ENCODE measurements at places on chromosomes 12 and 14.

- no peaks in the 10 kb centered on the region for H3K4me1 ChIP-seq
- H3K4me3 ChIP-seq = no peak overlapping the region
- peaks cover 4% of the 10 kb centered on the region for H3K27me3 ChIP-seq
- H3K27ac ChIP-seq = no peak overlapping the region
Observed at GRCh38 chr14:60188115-60188514, 22.9 kb upstream of the DHRS7 start.

DNA sequence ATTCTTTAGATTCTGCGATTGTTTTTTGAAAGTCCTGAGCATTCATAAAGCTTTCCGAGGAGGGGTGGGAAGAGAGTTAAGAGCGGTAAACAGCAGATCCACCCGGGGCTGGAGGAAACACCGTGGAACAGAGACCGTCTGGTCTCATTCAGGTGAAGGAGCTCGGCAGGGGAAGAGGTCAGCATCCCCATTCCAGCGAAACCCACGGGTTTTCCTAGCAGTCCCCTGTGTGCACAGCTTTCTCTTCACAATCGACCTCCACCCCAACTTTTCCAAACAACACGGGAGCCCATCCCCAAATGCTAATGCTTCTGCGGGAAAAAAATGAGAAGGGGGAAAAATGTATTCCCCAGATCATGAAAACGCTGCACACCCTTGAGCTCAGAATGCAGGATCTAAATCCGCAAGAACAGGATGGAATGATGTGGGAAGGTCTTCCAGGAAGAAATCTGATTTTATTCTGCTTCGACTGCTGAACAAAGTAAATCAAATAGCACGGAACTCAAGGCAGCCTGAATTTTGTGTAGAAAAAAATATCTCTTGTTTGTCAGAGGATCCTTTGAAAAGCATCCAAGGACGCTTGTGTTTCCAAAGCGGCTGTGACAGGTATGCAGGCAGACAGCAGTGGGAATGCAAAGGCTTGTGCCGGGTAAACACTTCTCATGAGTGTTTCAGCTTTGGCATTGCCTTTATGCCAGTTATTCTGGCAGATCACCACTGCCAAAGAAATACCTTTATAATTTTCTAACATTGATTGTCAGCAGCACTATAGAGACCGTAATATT is 128.8 kb downstream of the NDUFA12 start:
- no peak for DNase-seq
- peaks cover 7% of the 10 kb centered on the region for H3K4me1 ChIP-seq
- peaks cover 55% of the 10 kb centered on the region for H3K27me3 ChIP-seq
- no peaks in the 10 kb centered on the region for H3K36me3 ChIP-seq

DNA sequence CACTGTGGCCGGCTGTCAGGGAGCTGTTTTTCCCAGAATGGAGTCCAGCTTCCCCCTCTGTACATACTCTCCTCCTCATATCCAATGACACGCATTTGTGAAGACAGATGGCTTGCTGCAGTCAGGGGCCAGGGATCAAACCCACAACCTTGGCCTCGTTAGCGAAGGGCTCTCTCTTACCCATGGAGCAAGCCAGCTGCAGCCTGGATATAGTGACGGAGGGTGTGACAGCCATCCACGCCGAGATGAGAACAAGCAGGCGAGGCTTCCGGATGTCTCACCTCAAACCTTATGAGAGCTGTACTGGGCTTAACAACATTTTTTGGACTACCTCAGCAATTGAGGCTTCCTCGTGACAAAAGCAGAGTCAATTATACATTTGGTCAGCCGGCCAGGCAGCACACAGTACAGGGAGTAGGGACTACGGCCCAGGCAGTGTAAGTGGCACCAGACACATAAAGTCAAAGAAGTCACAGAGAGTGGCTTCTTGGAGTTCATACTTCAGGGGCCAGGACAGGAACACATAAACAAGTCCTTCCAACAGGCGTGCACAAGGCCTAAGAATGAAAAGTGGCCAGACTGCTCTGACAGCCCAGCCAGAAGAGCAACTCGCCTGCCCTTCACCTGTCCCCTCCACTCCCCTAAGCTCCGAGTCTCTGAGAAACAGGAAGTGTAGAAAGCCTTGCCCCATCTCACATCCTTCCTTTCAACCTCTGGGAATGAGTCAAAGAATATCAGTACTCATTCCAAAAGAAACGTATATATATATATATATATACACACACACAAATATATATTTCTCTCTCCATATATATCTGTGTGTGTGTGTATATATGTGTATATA is 115.1 kb downstream of the TTC7B start:
- no peak for DNase-seq
- H3K4me3 ChIP-seq = no peak overlapping the region

DNA sequence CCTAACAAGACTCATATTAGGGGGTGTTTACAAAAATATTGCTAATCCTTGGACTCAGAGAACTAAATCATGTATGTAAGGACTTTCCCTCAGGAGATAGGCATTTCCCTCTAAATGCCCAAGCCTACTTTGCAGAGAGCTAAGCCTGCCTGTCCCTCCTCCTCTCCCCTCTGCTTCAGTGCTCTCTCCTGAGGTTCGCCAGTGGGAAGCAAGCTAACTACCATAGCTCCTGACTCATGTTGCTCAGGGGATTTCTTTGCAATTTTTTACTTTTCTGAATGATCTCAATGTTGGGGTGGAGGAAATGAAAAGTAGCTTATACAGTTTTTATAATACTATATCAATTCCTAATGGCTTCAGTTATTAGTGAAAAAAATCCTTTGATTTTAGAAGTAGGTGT is 29.6 kb downstream of the IFT43 start:
- H3K4me1 ChIP-seq = no peaks in the 10 kb centered on the region
- no peaks in the 10 kb centered on the region for H3K27me3 ChIP-seq
- DNase-seq = no peak
- H3K36me3 ChIP-seq = peaks cover 38% of the 10 kb centered on the region

DNA sequence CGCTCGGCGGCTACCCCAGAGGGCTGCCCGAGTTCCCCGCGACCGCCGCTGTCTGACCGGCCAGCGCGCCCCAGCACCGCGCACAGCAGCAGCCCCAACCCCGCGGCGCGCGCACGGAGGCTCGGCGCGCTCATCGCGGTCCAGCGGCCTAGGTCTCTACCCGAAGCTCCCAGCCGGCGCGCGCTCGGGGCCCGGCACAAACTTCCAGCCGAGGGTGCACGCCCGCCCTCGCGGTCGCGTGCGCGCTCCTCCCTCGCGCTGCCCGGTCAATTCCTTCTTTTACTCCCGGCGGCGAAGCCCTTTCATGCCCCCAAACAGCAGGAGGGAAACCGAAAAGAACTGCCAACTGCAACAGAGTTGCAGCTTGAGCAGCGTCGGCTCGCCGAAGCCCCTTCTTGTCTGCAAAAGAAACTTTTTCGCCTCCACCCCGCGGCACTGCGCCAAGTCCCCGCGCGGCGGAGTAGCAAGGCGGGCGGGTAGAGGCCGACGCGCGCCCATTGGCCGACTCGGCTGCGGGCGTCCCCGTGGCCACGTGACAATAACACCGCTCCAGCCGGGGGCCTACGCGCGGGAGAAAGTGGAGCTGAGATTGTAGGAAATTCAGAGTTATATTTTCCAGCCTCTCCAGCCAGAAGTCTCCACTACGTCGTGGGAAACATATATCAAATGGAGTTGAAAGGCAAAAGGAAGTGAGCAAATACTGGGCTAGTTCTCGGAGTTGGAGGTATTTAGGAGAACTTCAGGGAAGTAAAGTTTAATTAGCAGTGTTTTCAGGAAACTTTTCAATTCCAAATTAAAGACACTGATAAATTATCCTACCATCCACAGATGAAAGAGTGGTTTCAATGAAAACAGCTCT is at the start of gene LRIG3:
Gene LRIG3 (minus strand): TSS at position 403 of the 859 bp plus-strand sequence. CDS start 269 bp downstream, at position 134.
- peaks cover 35% of the 10 kb centered on the region for H3K4me1 ChIP-seq
- peak within 1 kb of the TSS; percentile 88 for H3K4me3 ChIP-seq
- no peaks in the 10 kb centered on the region for H3K27me3 ChIP-seq
- H3K27ac ChIP-seq = peak within 1 kb of the TSS; percentile 95
- H3K36me3 ChIP-seq = no peaks in the 10 kb centered on the region
- peak; percentile 96 for DNase-seq

- no peak for DNase-seq
- H3K4me3 ChIP-seq = no peak overlapping the region
- H3K27me3 ChIP-seq = no peaks in the 10 kb centered on the region
Observed at GRCh38 chr12:79566452-79567174, 124.2 kb downstream of the PAWR start.

DNA sequence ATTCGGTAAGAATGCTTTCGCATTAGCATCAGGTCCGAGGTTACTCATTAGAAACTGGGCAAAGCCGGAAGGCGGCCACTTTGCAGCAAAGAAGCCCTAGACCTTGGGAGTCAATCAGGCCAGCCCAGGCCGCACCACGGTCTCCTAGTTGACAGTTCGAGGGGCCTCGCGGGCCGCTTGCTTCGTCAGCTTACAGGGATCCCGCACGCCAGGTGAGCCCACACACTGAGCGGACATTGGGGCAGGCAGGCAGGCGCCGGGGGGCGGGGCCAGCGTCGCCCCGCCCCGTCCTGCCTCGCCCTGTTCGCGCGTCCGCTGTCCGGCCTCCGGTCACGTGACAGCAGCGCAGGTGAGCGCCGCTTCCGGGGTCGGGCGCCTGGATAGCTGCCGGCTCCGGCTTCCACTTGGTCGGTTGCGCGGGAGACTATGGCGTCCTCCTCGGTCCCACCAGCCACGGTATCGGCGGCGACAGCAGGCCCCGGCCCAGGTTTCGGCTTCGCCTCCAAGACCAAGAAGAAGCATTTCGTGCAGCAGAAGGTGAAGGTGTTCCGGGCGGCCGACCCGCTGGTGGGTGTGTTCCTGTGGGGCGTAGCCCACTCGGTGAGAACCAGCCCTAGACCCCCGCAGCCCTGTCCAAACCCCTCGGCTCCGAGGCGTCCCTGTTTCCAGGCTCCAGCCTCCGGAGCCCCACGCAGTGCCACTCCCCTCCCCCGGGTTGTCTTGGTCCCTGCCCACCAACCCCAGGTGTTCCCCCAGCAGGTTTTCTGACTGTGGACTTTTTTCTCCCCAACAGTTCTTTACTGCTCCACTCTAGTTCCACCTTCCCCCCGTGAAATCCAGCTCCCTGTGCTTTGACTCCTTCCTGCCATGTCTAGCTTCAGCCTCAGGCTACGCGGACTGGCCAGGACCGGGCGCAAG is at the start of gene PIP4K2C:
Gene PIP4K2C (plus strand): TSS at position 329 of the 918 bp plus-strand sequence. CDS start 98 bp downstream, at position 427.
- peaks cover 11% of the 10 kb centered on the region for H3K36me3 ChIP-seq
- peaks cover 15% of the 10 kb centered on the region for H3K27me3 ChIP-seq

DNA sequence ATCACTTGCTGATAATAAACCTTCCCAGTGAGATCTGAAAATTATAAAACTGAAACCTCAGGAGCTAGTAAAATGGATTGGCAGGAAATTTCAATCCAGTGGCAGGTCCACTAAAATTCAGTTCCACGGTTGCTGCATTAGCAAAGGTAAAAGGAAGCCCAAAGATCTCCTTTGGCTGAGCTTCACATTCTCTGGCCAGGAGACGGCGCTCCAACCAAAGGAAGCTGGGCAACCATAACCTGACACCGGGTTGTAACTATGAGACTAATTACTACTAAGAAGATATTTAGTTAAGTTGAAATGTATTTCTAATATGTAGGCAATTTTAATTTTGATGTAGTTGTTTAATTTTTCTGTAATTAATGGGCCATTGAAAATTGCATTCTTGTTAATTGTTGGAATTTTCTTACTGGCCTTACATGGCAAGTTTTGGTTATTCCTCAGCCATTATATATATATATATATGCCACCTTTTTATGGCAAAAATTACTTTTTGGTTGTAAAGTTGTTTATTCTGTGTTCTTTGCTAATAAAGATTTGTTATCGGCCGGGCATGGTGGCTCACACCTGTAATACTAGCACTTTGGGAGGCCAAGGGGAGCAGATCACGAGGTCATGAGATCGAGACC is 17.0 kb downstream of the OR8S1 start:
- H3K36me3 ChIP-seq = no peaks in the 10 kb centered on the region
- H3K27ac ChIP-seq = no peak overlapping the region
- H3K27me3 ChIP-seq = peaks cover 4% of the 10 kb centered on the region
- no peak overlapping the region for H3K4me3 ChIP-seq

- peaks cover 8% of the 10 kb centered on the region for H3K4me1 ChIP-seq
- H3K27ac ChIP-seq = no peak overlapping the region
- peak; percentile 80 for DNase-seq
- H3K27me3 ChIP-seq = peaks cover 68% of the 10 kb centered on the region
- H3K4me3 ChIP-seq = no peak overlapping the region
Observed at GRCh38 chr12:102950107-102950949, 7.1 kb upstream of the ASCL1 start.

- no peak for DNase-seq
- H3K4me3 ChIP-seq = no peak overlapping the region
- peaks cover 3% of the 10 kb centered on the region for H3K27me3 ChIP-seq
- H3K27ac ChIP-seq = no peak overlapping the region
Observed at GRCh38 chr14:61120576-61120975, 139.5 kb downstream of the SLC38A6 start.

DNA sequence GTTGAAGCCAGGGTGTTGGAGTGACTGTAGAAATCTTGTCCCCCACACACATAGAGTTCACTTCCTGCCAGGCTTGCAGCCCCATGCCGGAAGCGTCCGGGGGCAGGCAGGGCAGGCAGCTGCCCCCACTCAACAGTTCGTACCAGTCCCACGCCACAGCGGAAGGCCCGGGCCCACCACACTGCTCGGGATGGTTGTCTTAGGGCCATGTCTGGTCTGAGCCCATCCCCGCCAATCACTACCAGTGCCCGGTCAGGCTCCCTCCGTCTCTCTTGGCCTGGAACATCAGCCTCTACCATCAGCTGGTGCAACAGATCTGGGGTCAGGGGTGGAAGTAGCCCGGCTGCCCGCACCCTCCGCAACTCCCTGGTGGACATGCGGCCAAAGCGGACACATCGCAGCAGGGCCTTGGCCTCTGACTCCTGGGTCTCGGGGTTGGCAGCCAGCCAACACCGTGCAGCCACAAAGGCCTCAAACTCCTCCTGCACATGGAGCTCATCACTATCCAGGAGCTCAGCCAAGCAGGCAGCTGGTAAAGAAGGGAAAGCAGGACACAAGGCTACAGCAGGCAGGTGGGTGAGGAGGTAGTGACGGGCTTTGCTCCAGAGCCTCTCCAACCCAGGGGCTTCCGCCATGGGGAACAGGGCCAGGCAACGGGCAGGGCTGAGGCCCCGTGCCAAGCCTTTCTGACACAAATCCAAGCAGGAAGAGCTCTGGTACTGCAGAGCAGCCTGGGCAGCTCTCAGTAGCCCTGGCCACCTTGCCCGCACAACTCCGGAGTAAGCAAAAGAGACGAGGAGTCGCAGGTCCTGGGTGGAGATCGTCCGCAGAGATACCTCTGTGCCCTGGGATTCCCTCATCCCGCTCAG is 5.9 kb downstream of the KLHL33 start:
- H3K27ac ChIP-seq = no peak overlapping the region
- H3K4me3 ChIP-seq = no peak overlapping the region
- no peaks in the 10 kb centered on the region for H3K36me3 ChIP-seq
- H3K27me3 ChIP-seq = peaks cover 1% of the 10 kb centered on the region

DNA sequence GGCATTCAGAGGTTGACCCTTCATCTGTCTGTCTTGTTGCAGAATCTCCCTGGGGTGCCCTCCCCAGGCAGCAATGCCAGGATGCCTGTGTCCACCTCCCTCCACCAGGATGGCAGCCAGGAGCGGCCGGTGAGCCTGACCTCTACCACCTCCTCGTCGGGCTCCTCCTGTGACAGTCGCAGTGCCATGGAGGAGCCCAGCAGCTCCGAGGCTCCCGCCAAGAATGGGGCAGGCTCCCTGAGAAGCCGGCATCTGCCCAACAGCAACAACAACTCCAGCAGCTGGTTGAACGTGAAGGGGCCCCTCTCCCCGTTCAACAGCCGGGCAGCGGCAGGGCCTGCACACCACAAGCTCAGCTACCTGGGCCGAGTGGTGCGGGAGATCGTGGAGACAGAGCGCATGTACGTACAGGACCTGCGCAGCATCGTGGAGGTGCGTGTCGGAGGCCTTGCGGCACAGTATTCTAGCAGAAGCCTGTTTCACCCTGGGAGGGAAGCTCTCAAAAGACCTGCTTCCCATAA is 23.4 kb downstream of the PLEKHG3 start:
- peaks cover 52% of the 10 kb centered on the region for H3K4me1 ChIP-seq
- H3K4me3 ChIP-seq = no peak overlapping the region
- no peaks in the 10 kb centered on the region for H3K27me3 ChIP-seq
- no peak for DNase-seq
- peaks cover 52% of the 10 kb centered on the region for H3K36me3 ChIP-seq

Data from large intestine (tissue), 12 donors.